Endodermal cell (in vitro differentiated cells): ENCODE measurements at places on chromosomes 3 and 15. TPM values are rescaled to one million over a fixed set of nuclear protein-coding genes. Genes with fewer than 3 reads are reported as not detected.
A peak's percentile ranks its signal among the peaks of the same experiment; 100 is the strongest.

TRIP4 gene
- 22.6 to 30.6 TPM (median 26.5 TPM) in 3 replicates for total RNA-seq

DNA sequence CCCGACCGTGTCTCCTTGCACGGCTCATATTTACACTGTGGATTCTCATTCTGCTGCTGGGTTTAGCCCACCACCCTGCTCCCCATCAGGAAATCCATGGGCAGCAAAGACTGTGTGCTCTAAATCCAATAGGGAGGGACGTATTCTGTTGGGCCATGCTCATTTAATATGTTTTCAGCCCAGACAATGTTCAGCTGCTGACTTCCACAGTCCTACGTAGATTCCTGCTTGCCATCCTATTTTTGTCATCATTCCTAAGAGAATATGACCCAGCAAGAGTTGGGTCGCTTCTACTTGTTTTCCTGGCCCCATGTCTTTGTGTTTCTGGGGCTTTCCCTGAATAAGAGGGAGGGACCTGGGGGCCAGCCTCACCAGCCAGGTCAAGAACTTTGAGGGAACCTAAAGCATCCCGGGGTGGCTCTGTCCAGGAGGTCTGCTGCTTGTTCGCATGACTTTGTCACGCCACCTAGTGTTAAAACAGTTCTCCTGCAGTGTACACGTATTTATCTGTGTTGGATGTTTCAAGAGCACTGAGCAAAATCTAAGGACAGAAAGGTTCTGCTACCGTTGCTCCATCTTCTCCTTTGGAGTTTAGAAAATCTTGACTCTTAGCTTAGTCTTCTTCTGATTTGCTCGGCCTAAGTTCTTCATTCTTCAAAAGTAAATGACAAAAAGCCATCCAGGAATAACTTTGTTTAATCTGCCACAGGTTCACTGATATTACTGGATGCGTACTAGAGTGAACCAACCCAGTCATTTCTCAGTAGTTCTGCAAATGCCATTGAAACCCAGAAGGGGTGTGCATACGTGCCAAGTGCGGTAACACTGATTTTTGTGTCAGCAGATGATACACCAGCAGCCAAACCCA is 79.8 kb upstream of the NR2E3 start:
- DNase-seq = peak; percentile 64

- DNase-seq = no peak
Observed at GRCh38 chr3:127329631-127330285, 41.9 kb upstream of the PRR20G start.

DNA sequence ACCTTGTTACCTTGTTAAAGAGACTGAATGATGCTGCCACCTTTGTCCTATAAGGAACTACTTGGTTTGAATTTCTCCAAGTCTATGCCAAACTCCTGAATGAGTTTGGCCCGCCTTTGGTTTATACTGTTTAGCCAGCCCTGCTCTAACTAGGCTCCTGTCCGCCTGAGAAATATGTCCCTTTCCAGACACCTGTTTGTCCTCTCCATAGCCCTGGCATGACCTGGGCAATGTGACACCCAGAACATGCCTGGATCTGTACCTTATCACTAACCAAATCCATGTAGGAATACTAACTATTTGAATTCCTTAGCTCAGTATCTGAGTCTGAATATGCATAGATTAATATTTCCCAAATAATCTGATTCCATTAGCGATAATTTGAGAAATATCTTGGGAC is 24.4 kb upstream of the TMC3 start:
- DNase-seq = no peak
